ENCODE measurements at places on chromosomes 3 and 15. TPM values are rescaled to one million over a fixed set of nuclear protein-coding genes. Genes with fewer than 3 reads are reported as not detected.
A peak's percentile ranks its signal among the peaks of the same experiment; 100 is the strongest.

TM6SF1 gene
- 4.5 TPM for polyA plus RNA-seq

ADAMTS9 gene
- polyA plus RNA-seq = 58.7 TPM

SKIC8 gene
- 114 TPM for polyA plus RNA-seq

DNA sequence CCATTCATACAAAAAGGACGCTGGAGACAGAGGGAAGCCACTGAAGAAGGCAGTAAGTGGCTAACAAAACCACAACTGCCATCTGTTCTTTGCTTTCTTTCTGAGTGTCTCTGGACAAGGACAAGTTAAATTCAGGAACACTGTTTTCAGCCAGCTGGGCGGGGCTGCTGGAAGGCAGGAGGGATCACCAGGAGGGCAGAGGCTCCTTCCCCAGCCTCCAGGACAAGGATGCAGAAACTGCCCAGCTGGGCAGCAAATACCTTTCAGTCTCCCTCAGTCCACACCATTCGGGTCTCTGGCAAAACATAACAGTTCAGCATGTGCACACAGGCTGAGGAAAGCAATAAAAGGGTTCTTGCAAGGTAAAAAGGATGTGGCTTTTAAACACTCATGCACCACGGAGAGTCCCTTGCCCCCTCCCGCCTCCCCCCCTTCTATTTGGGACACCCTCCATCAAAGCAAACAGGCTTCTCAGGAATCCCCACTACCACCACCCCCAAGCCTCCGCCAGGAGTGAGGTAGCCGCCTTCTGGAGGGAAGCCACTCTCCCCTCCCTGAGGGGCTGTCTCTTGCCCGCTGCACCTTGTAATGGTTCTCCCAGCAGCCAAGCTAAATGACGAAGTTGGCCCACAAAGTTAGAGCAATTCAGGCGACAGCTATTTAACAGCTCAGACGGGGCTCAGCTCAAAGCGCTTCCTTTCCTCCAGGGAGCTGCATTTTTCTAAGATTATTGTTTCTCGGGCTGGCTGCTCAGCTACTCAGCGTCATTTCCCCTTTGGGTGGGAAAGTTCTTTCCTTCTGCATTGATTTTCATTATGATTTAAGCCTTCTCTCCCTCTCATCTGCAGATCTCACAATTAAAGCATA, 3.8 kb downstream of the HEG1 start:
- DNase-seq = peak; percentile 34

DNA sequence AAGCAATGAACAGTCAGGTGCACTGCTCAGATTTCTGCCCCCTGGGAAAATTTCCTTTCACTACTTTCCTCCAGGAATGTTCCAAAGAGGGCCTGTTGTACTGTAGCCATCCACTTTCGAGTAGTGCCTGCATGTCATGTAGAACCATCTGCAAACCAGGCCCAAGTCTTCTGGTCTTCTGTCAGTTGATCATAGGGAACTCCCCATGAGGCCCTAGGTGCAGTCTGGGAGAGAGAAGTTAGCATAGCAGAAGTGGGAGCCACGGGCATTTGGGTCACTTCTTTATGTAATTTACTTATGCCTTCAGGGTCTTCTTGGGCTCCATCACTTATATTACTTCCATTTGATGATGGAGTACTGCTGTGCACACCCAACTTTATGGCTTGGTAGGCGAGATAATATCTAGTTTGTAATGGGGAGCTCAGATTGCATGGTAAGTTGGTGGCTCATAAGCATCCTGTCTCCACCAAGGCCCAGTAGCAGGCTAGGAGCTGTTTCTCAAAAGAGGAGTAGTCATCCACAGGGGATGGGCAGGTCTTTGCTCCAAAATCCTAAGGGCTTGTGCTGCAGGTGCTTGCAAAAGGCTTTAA, 151.4 kb downstream of the NFKBIZ start:
- no peak for DNase-seq

- DNase-seq = no peak
Measured at GRCh38 chr3:152048831-152049230, 175.4 kb downstream of the SUCNR1 start.

DNA sequence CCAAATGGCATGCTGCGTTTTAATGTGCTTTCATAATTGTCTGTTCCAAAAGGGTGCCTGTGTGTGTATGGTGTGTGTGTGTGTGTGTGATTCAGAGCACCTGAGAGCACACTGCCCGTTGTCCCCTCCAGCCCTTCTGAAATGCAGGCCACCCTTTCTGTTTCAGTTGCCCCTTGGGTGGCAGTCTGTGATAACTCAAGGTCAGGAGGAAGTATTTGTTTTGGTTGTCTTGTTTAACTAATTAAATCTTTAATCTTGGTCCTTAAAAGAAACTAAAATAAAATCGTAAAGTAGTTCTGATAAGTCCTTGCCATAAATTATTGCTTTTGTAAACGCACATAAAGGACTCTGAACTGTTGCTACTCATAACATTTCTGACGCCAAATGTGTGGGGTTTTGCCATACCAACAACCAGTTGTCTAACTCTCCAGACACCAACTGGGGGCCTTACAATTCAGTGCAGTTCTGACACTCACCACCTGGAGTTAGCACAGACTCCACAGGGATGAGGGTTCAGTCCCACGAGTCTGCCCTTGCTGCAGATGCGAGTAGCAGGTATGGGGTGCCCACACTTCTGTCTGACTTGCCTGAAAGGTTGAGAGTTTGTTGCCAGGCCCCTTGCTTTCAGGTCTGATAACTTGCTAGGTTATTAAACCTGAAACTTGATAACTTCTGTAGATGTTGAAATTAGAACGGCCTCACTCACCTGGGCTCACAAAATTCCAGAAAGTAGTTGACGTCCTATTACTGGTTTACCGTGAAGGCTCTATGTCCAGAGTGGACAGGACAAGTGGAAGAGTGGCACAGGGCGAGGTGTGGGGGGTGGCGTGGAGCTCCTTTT, 157.3 kb downstream of the IGF1R start:
- DNase-seq = no peak

GRCh38 chr15:62740141-62741004, 302.2 kb upstream of the TPM1 start:
- DNase-seq = peak; percentile 74

Data from right lung (tissue), 10 donors.